Hindlimb muscle (tissue), 1 donor: ENCODE measurements at places on chromosomes 3 and 15.

- DNase-seq: no peak
Measured at GRCh38 chr15:26013981-26014380, 150.9 kb upstream of the ATP10A start.

DNA sequence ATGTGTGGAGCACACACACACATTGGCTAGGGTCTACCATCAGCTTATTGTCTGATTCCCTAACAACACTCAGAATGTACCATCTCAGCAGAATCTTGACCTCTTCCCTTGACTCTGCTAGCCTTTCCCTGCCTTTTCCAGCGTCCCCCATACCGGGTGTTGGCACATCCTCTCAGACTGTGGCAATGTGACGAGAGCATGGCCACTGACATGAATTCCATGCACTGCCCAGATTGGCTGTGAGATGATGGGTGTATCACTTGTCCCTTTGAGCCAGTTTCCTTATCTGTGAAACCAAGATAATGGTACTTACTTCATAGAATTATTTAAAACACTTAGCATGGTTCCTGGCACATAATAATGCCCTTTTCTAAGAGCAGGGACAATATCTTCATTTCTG is 60.3 kb upstream of the EIF1B start:
- DNase-seq: no peak

- DNase-seq: no peak
Measured at GRCh38 chr3:128294999-128295468, 141.8 kb downstream of the EEFSEC start.

DNA sequence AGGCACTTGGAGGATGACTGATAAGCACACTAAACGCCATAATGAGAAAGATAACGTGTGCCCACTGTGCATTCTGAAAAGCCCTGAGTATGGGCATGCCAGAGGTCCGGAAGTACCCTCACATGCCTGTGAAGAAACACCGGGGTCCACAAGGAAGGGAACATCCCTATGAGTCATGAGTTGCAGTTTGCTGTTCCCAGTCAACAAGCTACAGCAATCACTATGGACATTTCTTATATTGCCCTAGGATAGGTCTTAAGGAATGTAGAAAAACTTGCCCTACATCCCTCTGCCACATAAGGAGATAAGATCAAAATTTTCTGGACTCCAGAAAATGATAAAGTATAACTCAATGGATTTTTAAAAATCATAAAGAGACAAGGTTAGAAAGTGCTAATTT is 9.9 kb downstream of the MB21D2 start:
- DNase-seq: no peak

- DNase-seq: no peak
Measured at GRCh38 chr3:36695113-36695768, 69.1 kb downstream of the DCLK3 start.

DNA sequence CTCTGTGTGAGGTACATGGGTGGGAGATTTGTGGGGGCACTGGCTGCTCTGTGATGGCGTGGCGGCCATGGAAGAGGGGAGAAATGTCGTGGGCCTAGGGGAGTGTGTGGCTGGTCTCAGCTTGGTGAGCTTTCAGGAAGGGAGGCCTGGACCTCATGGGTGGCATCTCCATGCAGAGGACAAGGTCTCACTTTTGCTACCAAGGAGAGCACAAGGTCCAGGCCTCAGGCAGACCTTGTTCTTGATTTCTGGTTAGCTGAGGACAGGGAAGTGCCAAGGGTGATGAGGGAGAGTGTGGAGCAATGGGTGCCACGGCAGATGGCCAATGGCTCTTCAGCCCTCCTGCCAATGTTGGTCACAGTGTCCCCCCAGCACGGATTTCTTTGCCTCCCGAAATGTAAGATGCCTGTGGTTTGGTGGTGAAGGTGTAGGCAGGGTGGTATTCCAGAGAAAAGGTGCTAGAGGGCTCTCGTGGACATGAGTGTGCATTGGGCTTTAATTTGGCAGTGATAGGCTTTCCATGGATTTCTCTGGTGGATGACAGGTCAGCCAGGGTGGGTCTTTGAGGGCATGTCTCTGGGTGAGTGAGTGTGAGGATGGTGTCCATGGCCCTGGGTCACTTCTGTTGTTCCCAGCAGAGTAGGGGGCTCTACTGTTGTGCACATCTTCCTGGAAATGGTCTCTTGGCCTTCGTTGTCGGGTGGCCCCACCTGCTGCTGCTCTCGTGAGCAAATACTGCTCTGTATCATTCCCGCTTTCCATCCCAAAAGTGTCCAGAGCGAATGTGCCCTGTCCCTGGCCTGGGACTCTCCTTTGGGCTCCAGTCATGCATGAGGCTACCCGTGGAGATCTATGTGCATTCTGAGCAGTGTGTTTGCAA is 108.0 kb downstream of the SNRPN start:
- DNase-seq: no peak

GRCh38 chr15:90083954-90084607 is 18.2 kb downstream of the IDH2 start:
- DNase-seq: no peak

GRCh38 chr15:98304371-98304770 is 343.9 kb downstream of the ARRDC4 start:
- no peak for DNase-seq

- DNase-seq: no peak
Measured at GRCh38 chr15:66721501-66721937, 19.5 kb downstream of the SMAD6 start.

- peak; percentile 47 for DNase-seq
Measured at GRCh38 chr3:3798631-3799113, 559 bp upstream of the LRRN1 start.

DNA sequence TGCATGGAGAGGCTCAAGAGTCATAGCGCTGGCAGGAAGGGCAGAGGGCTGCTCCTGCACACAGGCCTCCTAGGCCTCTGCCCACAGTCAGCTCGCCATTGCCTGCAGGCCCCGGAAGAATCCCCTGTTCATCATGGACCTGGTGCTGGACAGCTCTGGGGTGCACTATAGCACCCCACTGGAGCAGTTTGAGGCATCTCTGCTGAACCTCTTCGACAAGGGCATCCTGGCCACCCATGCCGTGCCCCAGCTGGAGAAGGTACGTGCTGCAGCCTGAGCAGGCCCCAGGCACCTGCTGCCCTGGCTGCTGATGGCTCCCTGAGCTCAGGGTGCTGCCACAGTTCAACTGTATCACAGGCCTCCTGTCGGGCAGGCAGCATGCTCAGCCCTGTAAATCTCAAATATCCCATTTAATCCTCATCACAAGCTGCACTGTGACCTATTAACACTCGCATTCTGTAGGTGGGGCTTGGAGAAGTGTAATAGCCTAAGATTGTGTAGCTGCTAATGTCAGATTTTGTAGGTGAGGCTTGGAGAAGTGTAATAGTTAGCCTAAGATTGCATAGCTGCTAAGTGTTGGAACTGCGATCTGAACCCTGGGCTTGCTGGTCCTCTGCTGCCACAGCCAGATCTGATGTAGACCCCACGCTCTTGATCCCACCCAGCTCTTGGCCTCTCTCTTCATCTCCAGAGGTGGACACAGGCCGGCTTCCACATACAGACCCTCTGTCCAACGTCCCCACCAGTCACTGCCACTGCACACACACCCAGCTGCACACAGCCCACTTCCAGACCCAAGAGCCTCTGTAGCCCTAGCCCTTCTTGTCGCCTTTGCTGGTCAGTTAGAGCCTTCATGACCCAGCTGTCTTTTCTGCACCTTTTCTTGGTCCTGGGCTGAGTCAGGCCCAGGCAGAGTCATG is 31.9 kb downstream of the DNAH1 start:
- no peak for DNase-seq

DNA sequence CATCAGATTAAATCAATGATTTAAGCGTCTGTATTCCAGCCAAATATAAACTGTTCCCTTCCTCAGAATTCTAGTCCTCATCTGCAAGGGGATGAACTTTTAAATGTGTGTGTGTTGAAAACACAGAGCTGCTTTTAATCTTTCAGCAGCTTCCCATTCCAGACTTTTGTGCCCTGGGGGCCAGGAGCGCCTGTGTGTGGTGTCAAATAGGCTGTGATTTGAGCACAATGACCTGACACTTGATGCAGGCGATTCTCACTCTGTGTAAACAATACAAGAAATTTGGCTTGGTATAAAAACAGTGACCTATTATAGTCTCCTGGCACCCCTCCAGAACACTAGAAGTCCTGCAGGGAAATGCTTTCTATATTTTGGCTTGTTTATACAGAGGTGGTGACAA is 274.6 kb upstream of the ROPN1 start:
- no peak for DNase-seq

DNA sequence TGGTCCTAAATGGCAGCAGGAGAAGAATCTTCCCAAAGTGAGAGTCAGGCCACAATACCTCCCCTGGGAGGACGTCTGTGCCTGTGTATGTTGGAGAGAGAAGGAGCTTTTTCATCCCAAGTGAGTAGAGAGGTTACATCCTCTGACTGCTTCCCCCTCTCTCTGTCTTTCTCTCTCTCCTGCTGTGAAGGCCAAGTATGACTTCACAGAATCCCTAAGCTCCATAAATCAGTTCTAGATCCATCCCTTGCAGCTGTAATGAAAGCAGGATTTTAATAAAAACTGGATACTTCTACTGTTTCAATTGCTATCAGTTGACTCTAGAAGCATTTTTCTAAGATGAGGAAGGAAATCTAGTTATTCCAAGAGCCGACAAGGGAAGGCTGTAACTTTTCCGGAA is 389.1 kb upstream of the PROK2 start:
- DNase-seq: no peak

- DNase-seq: no peak
Measured at GRCh38 chr3:195256639-195257453, 14.1 kb downstream of the XXYLT1 start.

DNA sequence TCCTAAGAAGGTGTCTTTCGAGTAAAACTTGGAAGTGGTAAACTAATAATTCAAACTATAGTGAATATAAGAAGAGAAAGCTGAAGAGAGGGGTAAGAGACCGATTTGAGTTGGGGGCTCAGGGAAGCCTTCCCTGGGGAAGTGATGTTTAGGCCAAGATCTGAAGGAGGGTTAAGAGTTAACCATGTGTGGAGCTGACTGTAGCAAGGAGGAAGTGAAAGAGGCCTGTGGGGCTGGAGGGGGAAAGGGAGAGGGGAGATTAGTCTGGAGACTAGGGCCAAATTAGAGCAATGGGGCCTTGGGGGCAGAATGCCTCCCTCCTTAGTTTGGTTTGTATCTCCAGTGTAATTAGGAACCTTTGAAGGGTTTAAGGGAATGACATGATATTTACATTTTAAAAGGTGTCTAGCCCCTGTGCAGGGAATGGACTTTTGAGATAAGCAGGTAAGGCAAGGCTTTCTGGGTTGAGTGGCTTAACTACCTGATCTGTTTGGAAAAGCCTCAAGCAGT is 2.2 kb downstream of the ZNF592 start:
- no peak for DNase-seq

- no peak for DNase-seq
Measured at GRCh38 chr3:140145528-140145927, 210.5 kb downstream of the CLSTN2 start.

DNA sequence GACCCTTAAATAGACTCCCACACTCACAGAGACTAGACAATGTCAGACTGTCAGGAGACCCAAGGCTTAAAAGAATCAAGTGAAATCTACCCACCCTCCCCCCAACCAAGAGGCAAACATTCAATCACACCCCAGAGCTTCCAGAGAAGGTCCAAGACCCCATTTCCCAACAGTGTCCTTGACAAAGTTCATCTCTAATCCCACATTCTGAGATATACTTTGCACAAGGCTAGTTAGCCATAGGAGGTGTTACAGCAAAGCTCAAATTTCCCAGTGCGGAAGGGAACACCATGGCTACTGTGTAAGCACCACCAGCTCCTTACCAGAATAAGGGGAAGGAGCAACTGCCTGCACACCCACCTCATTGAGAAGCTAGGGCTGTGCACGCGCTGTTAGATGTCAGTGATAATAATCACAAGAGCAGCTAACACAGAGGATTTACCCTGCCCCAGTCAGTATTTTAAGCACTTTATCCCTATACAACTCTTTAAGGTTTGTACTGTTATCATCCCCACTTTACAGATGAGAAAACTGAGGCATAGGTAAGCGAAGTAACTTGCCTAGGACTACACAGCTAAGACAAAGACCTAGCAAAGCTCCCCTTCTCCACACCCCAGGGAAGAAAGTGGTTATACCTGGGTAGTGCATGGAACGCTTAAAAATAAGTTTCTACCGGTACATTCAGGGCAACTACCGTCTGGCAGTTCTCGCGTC is 17.3 kb downstream of the SPATA12 start:
- no peak for DNase-seq

DNA sequence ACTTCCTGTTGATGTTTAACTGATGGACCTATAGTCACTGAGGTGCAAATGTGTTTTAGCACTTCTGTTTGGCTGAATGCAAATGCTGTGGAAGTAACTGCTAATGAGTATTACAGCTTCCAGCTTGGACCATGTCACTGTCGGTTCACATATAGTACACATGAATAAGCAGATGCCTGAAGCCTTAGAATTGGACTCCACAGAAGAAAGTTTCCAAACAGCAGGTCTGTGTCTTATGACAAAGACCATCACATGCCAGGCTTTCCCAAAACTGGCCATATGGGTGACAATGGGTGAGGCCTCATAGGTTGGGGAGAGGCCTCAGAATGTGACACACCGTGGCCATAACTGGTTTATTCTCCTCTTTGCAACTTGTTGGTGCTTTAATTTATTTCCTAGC is 241.8 kb downstream of the WNT5A start:
- DNase-seq: peak; percentile 11

GRCh38 chr3:69763458-69763857 is 24.2 kb downstream of the MITF start:
- DNase-seq: no peak

DNA sequence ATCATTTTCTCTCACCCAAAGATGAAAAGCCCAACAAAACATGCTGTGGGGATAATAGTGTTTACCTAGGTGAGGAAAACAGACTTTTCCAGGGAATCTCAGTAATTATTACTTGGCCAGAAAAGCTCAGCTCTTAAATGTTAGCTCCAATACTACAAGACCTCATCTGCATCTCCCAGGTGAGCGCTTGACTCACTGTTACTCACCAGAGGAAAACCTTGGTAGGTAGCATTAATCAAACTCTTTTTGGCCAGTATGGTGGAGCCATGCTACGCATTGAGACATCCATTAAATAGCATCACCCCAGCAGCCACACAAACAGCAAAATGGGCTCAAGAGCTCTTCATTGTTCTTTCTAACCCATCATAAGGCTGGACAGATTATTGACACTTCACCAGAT is 99.0 kb downstream of the TIGIT start:
- DNase-seq: no peak

- DNase-seq: no peak
Measured at GRCh38 chr3:31891876-31892455, 89.1 kb downstream of the OSBPL10 start.

- DNase-seq: no peak
Measured at GRCh38 chr3:56369914-56370313, 98.4 kb downstream of the ERC2 start.

DNA sequence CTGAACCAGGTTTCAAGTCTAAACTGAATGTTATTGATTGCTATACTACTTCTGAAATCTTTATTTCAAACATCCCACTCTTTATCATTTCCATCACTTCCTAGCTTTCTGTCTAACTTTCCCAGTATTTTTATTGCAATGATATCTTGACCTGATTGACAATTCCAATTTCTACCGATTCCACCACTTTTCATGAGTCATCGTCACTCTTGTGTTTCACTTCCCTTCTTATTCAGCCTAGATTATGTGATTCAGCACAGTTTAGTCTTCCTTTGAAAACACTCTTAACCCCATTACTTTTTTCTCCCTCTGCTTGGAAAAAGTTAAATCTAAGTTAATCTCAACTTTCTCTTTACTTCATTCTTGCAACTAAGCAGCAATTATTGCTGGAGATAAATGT is 62.6 kb downstream of the SLC7A14 start:
- DNase-seq: no peak
